D721Med (cell line): ENCODE measurements at places on chromosomes 7 and 10.

DNA sequence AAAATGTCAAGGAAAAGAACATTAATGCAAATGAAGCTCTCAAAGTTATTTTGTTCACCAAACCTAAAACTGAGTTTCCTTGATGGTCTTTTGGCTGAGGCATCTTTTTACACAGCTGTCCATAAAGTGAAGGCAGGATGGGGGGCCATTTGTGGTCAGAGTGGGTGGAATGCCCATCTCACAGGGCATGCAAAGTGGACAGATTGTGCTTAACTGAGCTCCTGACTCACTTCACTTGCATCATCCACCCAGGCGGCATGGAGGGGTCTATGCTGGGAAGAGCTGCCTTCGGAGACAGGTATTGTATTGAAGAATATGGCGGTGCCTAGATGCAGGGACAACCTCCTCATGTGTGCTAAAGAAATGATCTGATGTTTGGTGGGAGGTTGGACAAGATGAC, 905.3 kb downstream of the KCNMA1 start:
- DNase-seq, result no peak

- no peak for DNase-seq
These were observed 21.9 kb upstream of the ZNF488 start for GRCh38 chr10:47405857-47406547.

GRCh38 chr7:107318523-107319160, 149.8 kb downstream of the HBP1 start:
- no peak for DNase-seq

DNA sequence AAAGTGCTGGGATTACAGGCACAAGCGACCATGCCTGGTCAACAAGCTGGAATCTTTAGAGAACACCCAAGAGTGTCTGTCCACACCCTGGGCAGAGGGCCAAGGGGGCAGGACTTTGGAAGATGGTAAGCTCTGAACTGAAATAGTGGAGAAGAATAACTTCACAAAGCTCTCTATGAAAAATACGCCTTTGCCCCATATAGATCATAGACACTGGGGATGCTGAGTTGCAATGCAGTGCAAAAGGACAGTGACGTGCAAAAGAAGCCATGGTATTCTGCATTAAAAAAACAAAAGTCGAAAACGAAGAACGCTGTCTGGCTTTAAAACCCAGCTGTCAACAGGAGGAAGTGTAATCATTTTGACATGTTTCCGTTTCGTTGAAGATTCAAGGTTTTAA, 353.6 kb downstream of the CALN1 start:
- no peak for DNase-seq

- DNase-seq, result no peak
These were observed 1163.2 kb upstream of the SORCS1 start for GRCh38 chr10:108327706-108328105.

- DNase-seq, result no peak
These were observed 71.8 kb upstream of the EMX2 start for GRCh38 chr10:117470733-117471132.

DNA sequence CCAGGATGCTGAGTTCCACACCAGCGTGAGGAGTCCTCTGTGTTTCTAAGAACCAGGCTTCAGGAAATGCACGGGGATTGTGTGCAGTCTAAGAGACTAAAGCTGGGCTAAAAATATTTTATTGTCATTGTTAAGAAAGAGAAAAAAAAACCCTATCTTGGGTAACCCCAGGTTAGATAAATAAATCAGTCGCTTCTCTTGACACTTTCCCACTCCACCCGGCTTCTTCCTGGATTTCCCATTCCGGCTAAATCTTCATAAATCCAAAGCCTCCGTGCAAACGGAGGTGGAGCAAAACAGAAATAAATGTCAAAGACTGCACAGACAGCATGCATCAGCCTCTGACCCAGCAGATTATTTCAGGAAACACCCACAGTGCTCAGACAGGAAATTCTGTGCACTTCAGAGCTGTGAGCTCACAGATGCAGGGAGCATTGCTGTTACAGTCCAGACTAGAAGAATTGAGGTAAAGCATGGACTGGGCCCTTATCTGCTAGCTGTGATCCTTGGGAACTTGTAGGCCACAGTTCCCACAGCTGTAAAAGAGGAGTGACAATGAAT, 44.8 kb upstream of the GRID1 start:
- no peak for DNase-seq

DNA sequence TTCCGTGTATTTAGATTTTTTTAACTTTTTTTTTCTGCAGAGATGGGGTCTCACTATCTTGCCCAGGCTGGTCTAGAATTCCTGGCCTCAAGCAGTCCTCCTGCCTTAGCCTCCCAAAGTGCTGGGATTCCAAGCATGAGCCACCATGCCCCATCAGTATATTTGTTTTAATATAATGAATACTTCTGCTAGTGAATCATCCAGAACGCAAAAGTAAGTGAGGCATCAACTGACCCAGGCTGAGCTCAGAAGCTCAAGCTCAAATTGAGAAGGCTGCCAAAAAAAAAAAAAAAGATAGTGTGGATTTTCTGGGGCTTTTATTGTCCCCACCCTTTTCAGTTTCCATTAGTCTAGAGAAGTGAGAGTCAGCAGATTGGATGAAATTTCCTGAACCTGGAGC, 39.0 kb upstream of the TECTB start:
- no peak for DNase-seq

GRCh38 chr10:132330486-132330833, 1.5 kb upstream of the LRRC27 start:
- DNase-seq, result no peak

DNA sequence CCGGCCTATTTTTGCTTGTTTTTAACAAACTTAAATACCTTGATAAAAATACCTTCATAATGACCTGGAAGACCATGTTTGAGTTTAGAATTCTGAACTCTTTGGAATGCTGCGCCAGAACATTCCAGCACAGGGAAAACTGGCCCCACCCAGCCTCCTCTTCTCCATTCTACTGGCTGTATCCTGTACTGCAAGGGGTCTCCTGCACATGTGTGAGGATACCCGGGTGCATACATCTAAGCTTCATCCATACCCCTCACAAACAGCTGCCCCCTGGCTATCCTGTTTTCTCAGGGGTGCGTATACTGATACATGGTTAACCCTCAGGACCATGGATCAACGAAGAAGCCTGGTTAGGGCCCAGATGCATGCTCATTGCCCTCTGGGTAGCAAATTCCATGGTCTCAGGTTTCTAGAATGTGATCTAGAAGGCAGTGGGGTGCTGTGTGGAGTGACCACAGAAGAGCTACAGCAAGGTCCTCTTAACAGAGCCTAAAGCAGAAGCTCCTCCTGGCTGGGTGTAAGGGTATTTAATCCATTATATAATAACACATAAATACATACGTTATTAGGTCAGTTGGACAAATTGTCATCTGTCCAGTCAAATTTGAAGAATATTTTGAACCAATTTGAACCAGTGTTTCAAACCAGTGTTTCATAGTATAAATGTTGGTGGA, 26.1 kb downstream of the HACD1 start:
- DNase-seq, result no peak

DNA sequence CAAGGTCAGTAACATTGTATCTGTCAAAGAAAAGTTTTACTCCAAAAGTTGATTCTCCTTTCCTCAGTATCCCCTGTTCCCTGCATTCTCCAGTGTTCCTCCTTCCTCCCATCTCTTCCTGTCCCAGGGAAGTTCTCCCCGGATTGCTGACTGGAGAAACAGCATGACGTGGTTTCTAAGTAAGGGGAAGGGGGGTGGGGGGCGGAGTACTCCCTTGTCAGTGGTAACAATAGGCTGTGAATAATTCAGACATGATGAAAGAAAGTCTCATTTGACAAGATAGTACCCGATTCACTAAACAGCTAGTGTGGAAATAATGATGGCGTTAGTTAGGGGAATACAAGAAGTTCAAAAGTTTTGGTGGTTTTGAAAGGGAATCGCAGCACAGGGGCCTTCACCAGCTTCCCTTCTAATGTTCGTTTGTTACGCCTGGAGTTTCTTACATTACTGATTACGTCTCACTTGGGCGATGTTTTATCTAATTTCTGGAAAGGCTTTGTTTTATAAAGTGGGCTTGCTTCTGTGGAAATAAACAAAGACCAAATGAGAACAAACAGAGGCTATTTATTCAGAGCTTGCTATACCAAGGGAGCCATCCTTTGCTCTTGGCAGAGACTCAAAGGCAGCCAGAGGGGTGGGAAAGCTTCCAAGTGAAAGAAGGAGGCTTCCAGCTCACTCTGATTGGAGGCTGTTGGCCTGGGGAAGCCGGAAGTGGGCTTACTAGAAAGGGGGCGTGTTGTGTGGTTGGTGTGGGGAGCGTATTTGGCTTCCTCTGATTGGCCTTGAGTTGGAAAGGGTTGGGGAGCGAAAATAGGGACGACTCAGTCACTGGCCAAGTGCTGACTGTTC, 453.7 kb downstream of the SDK1 start:
- DNase-seq, result no peak

DNA sequence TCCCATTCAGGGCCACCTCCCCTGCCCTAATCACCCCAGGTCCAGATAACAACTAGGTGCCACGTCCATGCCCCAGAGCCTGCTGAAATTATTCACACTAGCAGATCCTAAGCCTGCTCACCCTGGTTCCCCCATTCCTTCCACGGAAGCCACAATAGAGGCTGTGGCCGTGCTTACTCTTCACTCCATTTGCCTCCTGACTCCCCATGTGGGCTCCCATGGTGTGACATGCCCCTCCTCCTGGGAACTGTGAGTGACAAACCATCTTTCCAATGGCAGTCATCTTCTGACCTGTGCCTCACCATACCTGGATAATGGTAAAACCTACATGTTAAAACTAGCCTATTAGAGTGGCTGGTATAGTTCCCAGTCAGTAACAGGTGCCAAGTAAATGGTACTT, 216.2 kb upstream of the PRKCQ start:
- DNase-seq, result no peak

DNA sequence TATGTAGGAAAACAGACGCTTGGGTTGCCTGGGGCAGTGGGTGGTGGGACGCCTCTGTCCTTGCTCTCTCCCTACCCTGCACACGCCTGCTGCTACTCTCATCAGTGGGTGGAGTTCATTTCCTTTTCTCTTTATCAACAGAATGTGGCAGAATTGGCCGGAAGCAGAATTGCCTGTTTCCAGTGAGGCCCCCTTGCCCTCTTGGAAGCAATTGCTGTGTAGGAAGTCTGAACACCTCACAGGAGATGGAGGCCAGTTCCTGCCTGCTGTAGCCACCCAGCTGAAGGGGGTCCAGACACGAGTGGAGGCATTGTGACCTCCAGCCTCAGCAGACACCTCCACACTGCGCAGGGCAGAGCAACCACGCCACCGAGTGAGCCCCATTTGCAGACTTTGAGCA, 331.6 kb upstream of the ZNF32 start:
- DNase-seq, result no peak

- no peak for DNase-seq
These were observed 130.3 kb downstream of the ATE1 start for GRCh38 chr10:121797490-121797889.

DNA sequence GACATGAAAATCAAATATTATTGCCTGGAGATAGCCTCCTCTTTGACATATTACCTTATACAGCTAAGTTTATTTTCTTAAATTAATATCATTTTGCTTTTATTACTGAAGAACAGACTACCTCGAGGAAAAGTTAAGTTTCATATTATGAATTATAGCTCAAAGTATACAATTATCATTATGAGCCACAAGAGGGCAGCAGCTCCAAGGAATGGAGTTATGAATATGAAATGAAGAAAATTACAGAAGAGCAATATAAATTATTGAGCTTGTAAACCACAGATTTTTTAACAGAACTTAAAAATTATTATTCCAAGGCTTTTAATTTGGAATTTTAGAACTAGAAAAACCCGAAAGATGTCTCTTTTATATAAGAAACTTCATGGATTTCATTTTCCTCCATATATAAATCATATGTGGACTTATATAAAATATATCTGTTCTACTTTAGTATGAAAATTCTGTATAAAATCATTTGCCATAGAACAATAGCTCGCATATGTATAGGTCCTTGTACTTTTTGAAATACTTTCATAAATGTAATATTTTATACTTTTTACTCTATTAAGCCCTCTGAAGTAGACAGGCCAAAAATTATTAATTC, 40.1 kb downstream of the IQUB start:
- no peak for DNase-seq
